SK-N-SH (cell line): ENCODE measurements at places on chromosomes 7 and 10.

DNA sequence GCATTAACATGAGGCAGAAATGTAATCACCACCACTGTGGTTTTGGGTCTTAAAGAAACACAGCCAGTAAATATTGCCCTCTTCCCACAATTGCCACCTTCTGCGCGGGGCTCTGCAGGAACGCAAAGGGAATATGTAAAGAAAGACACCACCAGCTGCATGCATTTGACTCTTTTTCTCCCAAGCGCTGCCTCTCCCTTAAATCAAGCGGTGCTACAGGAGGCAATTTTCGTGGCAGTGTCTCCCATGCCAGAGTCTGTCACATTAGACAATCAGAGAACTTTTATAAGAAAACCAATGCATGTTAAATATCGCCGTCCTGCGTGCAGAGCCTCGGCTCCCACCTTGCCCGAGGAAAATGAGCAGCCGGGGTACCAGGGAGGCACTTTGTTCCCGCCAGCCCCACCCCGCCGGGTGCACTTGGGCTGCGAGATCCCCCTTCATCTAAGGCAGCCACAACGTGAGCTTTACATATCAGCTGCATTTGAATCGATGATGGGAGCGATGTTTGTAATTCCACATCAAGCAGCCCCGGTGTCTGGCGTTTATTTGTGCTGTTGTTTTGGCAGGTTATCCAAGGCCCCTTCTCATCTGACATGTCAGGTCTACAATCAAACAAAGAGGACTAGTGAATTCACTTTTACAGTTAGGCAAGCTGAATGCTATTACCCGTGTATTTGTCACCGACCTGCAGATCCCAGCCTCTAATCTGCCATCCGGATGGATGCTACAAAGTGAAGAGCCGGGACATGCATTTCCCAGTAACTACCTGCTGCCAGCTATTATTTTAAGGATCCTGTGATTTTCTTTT, 72.3 kb upstream of the MGMT start:
- no peak for DNase-seq

- DNase-seq: peak; percentile 91
These were observed 373.5 kb downstream of the RPS24 start for GRCh38 chr10:78407009-78407711.

GRCh38 chr7:105638902-105639495, 57.7 kb upstream of the EFCAB10 start:
- no peak for DNase-seq

DNA sequence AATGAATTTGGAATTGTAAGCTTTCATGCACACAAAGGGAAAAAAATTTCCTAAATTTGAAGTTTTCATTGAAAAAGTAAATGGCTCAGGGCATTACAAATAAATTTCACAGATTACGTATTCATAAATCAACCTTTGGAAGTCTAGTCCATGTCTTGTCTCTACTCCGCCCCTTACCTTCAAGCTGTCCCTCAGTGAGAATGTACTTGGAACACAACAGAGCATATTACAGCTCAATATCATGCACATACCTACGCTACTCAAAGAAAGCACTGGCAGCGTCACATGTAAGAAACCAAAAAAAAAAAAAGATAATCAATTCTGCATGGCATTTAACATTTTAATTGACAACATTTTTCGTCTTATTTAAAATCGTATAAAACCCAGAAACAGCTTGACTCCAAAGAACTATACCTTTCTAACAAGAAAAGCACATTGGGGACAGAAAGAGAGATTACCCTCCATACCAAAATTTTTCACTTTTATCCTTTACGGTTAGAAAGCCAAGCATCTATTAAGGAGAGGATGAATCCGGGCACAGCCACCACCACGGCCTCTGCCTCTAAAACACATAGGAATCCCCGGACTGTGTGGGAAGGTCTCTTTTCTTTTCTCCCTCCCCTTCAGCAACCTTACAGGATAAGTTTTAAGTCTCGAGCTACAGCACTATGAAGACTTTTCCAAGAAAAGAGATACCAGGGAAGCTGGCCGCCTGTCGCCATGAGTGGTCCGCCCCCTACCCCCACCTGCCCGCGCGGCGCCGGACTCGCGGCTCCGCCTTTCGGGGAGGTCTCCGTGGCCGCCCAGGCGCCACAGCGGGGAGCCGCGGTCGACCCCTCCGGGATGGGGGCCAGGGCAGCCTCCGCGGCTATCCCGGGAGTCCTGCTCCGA, 1.1 kb downstream of the JMJD1C start:
- DNase-seq: peak; percentile 19

DNA sequence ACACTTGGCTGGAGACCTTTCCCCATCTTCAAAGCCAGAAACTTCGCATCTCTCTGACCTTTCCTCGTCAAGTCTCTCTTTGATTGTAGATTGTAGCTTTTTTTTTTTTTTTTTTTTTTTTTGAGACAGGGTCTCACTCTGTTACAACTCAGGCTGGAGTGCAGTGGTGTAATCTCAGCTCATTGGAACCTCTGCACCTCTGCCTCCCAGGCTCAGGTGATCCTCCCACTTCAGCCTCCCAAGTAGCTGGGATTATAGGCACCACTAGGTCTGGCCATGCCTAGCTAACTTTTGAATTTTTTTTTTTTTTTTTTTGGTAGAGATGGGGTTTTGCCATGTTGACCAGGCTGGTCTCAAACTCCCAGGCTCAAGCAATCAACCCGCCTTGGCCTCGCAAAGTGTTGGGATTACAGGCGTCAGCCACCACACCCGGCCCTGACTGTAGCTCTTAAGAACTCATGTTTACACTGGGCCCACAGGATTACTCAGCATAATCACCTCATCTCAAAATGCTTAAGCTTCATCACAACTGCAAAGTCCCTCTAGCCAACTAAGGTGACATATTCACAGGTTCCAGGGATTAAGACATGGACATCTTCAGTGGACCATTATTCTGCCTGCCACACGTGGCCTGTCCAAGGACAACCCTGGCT, 11.7 kb downstream of the POLL start:
- no peak for DNase-seq

- peak; percentile 46 for DNase-seq
These were observed 8.1 kb upstream of the ADAP1 start for GRCh38 chr7:962401-963081.
